ENCODE measurements at places on chromosomes 4 and X.

GRCh38 chrX:17737710-17737985 lies 355 bp downstream of the SCML1 start:
- no peak for DNase-seq

- no peak for DNase-seq
Observed at GRCh38 chr4:140331245-140331644, 42.2 kb upstream of the SCOC start.

GRCh38 chrX:139759637-139760036 lies 51.7 kb upstream of the MCF2 start:
- peak; percentile 25 for DNase-seq

DNA sequence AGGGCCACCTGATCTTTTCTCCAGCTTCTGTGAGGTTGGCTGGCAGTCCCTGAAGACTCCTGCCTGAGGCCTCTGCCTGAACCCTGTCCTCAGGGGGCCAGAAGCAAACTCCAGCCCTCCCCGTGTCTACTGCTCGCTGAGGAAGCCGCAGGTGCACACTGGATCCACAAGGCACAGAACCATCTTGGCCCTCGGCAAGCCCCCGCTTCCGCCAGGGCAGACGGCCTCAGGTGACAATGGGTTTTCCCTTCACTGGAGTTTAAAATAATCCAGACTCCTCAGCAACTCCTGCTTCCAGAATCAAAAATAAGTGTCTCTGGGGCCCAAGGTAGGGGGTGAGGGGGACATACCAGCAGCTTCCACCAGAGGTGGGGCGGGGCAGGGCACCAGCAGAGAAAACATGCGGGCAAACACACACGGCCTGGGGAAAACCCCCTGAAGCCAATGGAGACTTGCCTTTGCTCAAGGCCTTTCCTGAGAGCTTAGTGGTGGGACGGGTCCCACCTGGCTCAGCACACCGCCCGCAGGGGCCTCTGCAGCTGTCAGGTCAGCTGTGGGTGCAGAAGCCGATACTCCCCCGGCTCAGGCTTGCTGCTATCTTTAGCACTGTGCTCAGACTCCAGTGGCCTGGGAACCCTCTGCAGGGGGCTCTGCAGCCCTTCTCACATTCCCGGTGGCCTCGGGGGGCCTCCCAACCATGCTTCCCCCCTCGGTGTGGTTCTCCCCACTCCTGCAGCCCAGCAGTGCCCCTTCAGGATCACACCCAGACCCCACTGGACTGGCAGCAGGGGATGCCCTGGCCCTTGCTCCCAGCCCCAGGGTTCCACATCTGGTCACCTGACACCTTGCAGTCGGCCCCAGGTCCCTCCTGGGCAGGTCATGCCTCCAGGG lies 1.9 kb downstream of the MYL5 start:
- no peak for DNase-seq

- no peak for DNase-seq
Observed at GRCh38 chr4:33628296-33628695, 2616.0 kb downstream of the ARAP2 start.

- peak; percentile 69 for DNase-seq
Observed at GRCh38 chr4:98517218-98518021, 141.0 kb downstream of the TSPAN5 start.

DNA sequence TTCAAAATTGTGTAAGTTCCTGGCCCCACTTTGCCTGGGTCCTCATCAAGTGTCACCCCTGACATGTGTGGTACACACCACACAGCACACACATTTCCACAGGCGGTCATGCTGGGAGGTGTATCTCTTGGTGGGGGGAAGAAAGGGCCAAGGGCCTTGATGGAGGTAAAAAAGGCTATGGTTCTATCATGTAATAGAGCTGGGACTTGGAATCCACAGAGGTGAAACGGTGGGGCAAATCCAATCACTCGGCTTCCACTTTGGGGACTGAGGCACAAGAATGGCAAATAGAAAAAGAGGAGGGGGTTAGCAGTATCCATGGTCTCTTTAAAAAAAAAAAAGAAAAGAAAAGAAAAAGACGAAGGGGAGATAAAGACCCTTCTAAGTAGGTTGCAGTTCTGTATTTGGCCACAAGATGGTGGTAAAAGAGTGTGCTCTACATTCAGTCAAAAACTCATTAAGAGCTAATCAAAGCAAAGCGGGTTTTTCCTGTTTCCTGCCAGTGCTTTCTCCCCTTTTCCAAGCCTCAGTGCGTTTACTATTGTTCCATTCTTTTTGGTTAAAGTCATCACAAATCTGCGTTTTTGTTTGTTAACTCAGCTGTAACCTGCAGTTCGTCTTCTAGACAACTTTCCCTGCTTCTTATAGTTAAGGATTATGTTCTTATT lies 37.0 kb upstream of the ATP6AP2 start:
- peak; percentile 55 for DNase-seq

DNA sequence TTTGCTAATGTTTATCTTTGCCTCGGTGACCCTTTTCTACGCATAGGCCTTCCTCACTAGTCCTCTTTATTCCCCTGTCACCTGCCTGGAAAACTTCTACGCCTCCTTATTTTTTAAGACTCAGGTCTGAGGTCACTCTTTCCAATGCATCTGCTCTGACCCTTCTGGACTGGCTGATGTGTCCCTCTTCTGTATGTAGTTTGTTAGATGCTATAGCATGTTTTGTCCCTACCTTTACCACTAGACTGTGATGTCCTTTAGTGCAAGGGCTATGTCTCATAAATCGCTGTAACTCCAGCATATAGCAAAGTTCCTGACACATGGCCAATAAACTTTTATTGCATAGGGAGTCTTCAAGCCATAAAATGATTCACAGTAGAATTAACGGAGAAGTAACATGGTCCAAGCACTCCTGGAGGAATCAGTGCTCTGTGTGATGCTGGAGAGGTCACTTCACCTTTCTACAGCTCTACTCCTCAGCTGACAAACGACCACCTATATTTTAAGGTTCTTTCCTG lies 872.5 kb upstream of the SLIT2 start:
- peak; percentile 13 for DNase-seq

GRCh38 chr4:145183581-145183980 lies 3.2 kb upstream of the OTUD4 start:
- no peak for DNase-seq

DNA sequence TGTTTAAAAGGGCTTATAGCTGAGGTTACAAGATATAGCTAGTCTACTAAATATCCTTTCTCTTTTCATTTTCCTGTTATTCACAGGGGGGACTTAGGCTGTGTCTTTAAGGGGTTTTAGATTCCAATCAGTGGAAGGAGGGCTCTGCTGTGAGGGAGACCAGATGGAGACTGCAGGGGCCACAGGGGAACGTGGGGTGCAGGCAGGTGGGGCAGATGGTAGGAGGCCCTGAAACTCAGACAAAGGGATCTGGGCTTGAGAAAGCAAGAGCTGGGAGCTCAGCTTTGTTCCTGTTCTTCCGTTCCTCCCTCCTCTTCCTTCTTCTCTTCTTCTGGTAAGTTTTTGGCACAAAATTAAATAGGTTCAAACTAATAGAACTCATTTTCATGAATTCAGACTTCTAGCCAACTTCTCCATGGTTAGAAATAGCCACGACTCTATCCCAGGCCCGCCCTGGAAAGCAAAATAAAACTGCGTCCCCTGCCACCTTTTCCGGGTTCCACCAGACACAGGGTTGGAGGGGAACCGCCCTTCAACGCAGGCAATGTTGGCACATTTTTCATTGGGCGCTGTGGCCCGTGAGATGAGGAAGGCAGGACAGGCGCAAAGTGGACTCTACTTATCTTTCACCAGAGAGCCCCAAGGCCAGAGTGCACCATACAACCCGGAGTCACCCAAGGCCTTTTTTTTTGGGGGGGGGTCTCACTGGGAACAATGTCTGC lies 3.5 kb upstream of the TMSB4X start:
- no peak for DNase-seq

- no peak for DNase-seq
Observed at GRCh38 chr4:140641105-140641555, 72.4 kb upstream of the UCP1 start.

DNA sequence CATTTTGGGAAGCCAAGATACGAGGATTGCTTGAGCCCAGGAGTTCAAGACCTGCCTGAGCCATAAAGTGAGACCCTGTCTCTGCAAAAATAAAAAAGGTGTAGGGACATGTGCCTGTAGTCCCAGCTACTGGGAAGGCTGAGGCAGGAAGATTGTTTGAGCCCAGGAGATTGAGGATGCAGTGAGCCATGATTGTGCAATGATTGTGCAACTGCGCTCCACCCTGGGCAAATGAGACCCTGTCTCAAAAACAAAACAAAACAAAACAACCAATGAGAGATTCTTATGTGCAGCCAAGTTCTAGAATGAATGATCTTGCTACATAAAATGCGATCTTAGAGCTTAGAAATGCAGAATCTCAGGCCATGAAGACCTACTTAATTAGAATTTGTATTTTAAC lies 22.5 kb downstream of the SLC9B2 start:
- DNase-seq, result no peak

GRCh38 chr4:2733001-2733843 lies 22.9 kb downstream of the TNIP2 start:
- DNase-seq, result no peak

DNA sequence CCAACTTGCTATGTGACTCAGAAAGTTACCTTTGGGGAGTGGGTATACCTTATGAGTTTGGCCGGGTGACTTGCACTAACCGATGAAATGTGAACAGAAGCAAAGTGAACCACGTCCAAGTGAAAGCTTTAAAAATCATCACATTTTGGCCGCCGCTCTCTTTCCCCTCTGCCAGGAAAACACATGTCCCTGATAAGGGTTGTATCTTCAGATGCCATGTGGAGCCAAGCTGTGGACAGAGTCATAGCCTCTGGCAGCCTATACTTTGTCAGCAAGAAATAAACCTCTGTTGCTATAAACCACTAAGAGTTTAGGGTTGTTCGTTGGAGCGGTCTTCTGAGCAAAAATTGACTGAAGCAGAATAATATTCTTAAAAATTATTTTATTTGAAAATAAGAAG lies 92.3 kb downstream of the PRDM5 start:
- peak; percentile 4 for DNase-seq

DNA sequence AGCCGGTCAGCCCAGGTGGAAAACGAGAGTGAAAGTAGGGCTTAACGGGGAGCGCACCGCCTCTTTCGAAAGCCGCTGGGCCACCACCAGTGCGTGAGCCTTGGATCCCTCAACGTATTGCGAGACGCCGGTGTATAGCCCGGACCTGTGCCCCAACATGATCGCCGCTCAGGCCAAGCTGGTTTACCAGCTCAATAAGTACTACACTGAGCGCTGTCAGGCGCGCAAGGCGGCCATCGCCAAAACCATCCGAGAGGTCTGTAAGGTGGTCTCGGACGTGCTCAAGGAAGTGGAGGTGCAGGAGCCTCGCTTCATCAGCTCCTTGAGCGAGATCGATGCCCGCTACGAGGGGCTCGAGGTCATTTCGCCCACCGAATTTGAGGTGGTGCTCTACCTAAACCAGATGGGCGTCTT lies 929 bp downstream of the MAB21L2 start:
- DNase-seq, result no peak

GRCh38 chrX:148161701-148162100 lies 180.6 kb downstream of the FMR1NB start:
- no peak for DNase-seq

- DNase-seq, result peak; percentile 43
Observed at GRCh38 chr4:5409237-5409636, 299.1 kb downstream of the EVC2 start.

DNA sequence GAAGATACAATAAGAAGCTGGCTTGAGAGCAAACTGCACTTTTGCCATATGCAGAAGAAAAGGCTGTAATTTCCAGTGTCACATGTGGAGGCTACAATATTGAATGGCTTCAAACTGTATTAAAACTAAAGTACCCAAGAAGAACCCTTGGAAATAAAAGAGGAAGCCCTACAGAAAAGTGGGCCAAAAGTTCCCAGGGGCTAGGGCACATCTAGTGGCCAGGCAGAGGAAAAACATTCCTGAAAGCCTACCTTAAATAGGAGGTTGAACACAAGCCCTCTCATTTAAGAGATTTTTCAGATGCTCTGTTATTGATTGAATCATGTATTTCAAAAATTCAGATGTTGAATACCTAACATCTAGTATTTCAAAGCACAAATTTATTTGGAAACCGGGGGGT lies 40.6 kb upstream of the PRDX4 start:
- DNase-seq, result no peak

DNA sequence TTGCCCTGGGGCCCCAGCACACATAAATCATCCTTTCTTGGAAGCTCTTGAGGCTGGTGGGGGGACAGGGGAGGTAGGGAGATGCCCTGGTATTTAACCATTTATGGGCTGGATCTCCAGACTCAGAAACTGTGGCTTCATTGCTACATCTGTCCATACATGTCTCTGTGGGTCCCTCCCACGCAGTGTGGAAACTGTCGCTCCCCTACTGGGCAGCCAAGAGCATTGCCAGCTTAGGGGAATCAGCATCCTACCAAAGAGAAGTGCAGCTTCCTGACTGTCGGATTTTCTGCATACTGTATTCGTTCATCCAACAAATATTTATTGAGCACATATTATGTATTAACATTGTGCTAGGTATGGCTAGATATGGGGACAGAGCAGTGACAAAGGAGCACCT lies 3.7 kb downstream of the GRIPAP1 start:
- DNase-seq, result no peak

All from EH (cell line).